ENCODE measurements at places on chromosomes 16 and 17.

DNA sequence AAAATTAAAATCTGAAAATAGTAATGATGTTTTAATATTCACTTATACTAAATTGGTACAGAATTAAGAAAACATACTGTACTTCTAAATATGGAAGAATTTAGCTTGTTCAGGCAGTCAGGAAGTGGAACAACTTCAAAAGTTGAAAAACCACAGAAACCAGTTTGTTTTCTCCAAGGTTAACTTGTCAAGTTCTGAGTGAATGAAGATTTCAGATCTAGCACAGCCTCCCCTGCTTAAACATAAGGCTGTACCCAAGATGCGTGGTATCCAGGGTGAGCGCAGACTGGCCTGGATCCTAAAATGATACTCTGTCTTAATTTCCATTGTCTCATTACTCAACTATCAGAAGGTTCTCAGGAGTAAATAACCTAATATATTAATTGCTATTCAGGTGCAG, 730.7 kb upstream of the KIF2B start:
- DNase-seq: no peak

GRCh38 chr17:81102352-81102751, 63.0 kb upstream of the PVALEF start:
- DNase-seq: no peak

GRCh38 chr17:40533896-40534295, 31.4 kb downstream of the CCR7 start:
- no peak for DNase-seq

DNA sequence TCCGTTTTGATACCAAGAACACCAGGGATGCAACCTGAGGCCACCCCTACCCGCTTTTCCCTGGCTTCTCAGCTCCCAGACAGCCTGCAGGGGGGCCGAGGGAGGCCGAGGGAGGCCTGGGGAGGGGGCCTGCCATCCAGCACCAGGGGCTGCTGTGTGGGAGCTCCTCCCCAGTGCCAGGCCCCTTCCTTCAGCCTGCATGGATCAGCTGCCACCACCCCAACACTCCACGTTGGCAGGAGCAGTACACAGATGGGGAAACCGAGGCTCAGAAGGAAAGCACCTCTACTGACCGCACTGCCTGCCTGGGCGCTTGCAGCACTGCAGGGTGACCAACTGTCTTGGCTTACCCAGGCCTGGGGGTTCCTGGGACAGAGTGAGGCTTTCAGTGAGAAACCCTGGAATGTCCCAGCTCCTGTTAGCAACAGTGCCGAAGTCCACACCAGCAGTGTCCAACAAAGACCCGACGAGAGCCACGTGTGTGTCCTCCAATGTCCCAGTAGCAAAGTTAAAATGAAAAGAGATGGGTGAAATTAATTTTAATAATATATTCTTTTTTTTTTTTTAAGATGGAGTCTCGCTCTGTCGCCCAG, 5.3 kb upstream of the OSGIN1 start:
- no peak for DNase-seq

DNA sequence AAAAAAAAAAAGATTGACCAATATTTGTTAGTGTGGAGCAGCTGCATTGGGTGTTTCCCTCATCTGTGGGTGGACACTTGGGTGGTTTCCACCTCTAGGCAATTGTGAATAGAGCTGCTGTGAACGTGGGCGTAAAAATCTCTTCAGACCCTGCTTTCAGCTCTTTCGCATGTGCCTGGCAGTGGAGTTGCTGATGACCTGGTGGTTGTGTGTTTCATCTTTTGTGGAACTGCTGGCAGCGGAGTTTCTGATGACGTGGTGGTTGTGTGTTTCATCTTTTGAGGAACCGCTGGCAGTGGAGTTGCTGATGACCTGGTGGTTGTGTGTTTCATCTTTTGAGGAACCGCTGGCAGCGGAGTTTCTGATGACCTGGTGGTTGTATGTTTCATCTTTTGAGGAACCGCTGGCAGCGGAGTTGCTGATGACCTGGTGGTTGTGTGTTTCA, 21.4 kb downstream of the ZC3H18 start:
- no peak for DNase-seq

DNA sequence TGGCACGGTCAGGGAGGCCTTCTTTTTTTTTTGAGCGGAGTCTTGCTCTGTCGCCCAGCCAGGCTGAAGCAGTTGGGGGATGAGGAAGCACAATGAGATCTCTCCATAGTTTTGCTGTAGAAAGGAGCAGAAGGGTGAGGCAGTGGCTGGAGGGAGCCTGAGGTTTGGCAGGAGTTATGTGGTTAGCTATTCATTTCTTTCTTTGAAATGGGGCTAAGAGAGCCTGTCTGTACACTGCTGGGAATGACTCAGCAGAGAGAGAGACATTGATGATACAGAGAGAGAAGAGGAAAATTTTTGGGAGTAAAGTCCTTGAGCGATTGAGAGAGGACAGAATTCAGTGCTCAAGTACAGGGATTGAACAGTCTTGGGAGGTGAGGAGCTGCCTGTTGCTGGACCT, 22.1 kb downstream of the NOS2 start:
- DNase-seq: peak; percentile 29

GRCh38 chr16:73798471-73798870, 498.1 kb upstream of the PSMD7 start:
- DNase-seq: no peak

GRCh38 chr17:80575057-80575875, 30.6 kb downstream of the RPTOR start:
- peak; percentile 84 for DNase-seq

GRCh38 chr17:45677770-45678169, 106.3 kb upstream of the CRHR1 start:
- DNase-seq: no peak

- no peak for DNase-seq
Measured at GRCh38 chr16:22674832-22675191, 139.2 kb upstream of the HS3ST2 start.

DNA sequence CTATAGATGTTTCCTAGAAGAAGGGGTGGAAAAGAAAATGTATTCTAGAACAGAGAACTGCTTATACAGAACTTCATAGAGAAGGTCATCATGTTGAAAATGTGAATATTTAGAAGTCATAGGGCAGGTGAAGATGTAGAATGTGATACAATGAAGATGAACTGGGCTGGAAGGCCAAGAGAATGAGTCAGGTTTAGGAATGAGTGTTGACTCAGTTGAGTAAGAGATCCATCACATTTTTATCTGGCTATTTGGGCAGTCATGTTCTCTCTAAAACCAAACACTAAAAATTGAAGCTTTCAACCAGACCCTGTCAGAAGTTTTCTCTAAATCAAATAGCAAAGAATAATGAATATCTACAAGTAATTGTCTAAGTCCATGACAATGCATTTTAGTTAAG, 660.5 kb downstream of the KCNJ2 start:
- no peak for DNase-seq

DNA sequence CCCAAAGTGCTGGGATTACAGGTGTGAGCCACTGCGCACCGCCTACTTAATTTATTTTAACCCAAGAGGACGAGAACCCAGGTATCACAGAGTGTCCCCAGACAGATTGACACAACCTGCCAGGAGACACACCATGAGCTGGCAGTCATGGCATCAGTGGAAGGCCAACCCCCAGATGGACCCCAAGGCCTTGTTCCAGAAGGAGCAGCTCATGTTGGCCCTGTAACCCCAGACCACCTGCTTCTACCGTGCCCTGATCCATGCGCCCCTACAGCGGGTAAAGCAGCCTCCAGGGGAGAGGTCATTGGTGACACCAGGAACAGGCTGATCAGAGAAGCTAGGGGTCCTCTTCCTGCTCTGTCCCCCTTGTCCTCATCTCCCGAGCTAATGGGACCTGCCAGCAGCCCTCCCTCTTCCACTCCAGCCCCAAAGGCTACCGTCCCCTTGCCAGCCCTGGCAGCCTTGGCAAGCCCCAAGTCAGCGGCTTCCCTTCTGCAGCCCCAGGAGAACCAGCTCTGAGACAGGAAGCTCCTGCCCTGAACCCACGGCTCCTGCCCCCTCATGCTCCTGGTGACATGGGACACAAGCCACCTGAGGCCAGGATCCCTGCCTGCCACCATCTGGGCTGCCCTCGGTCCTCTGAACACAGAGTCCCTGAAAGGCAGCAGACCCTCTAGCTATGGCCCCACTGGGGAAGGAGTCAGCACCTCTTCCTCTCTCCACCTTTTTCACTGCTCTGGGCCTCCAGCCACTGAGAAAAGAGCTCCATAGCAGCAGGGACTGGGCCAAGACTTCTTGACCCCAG, 6.3 kb downstream of the SULT1A1 start:
- no peak for DNase-seq
